ENCODE measurements at places on chromosomes 5 and 9.
A peak's percentile ranks its signal among the peaks of the same experiment; 100 is the strongest.

DNA sequence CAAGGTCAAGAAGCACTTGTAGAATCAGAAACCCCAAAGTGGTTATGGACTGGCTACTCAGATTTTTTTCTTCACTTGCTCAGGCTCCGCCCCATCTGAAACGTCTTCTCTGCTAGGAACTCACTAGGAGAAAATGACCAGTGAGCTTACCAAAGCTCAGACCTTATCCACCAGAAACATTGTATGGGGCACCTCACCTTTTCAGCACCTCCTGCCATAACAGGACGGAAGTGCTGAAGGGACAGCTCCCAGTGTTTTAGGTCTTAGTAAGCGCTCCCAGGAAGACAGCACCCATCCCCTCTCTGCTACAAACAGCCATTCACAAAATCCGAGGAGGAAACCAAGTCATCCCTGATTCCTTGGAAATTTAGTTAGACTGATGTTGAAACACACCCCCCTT lies 1.2 kb upstream of the GABRA1 start:
- peak; percentile 4 for DNase-seq

DNA sequence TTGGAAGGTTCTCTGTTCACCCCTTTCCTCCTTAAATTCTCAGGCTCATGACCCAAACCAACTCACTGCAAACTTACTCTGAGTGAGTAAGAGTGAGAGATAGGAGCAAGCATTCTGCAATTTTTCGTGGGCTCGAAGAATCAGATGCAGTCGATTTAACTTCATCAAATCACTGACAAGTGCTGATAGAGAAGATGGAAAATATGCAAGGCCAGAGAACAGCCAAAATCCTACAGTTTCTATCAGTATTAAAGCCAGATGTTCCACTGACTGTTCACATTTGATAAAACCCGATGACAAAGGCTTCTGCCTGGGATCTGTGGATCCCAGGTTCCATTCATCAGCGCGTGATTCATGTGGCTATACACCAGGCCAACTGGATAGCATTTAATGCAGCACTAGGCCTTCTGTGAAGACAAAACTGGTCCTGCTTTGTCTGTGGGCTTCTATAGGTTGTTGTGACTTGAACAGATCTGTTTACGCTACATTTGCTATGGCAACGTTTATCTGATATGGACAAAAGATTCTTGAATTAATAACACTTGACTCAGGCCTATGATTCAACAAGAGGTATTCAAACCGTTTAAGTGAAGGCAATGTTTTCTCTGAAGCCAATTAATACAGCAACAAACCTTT lies 251.2 kb downstream of the NFIB start:
- no peak for DNase-seq

GRCh38 chr9:134648701-134649530 lies 7.3 kb downstream of the COL5A1 start:
- DNase-seq = no peak

- no peak for DNase-seq
Measured at GRCh38 chr5:68932830-68933434, 160.9 kb upstream of the SLC30A5 start.

GRCh38 chr9:137167747-137168572 lies 1.9 kb downstream of the LRRC26 start:
- DNase-seq = peak; percentile 91

DNA sequence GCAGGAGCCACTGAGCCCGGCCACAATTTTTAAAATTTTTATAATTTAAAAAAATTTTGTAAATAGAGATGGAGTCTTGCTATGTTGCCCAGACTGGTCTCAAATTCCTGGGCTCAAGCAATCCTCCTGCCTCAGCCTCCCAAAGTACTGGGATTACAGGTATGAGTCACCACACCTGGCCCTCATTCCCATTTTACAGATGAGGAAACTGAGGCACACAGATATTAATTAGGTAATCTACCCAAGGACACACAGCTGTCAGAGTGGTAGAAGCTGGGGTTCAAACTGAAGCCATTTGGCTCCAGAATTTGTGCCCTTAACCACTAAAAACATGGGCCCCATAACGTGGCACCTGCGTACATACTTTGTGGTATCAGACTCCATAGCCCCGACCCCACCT lies 7.5 kb downstream of the TRUB2 start:
- no peak for DNase-seq

GRCh38 chr5:97049175-97049574 lies 93.2 kb downstream of the LIX1 start:
- DNase-seq = no peak

- peak; percentile 86 for DNase-seq
Measured at GRCh38 chr5:37735649-37736347, 104.0 kb downstream of the GDNF start.

DNA sequence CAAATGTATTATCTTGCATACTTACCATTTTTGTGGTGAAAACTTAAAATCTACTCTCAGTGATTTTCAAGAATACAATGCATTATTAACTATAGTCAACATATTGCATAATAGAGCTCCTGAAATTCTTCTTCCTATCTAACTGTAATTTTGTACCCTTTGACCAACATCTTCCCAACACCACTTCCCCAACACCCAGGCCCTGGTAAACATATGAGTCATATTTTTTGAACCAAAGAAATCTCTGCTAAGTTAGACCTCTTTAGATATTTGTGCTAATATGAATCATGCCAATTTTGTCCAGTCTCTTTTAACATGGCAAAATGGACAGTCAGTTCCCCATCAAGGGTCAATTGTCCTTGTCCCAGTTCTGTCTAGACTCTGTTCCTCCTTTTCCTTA lies 18.5 kb upstream of the RGS7BP start:
- DNase-seq = no peak

- DNase-seq = no peak
Measured at GRCh38 chr5:157506066-157506590, 46.1 kb downstream of the NIPAL4 start.

GRCh38 chr5:2639425-2639824 lies 112.1 kb downstream of the IRX2 start:
- DNase-seq = no peak

DNA sequence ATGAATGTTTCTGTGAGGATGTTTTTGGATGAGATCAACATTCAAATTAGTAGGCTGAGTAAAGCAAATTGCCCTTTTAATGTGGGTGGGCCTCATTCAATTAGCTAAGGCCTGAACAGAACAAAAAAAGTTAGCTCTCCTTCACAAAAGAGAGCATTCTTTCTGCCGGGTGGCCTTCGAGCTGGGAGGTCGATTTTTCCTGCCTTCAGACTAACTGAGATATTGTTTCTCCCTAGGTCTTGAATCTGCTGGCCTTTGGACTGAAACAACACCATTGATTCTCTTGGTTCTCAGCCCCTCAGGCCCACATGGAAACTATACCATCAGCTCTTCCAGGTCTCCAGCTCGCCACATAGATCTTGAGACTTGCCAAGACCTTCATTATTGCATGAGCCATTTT lies 29.1 kb upstream of the FREM1 start:
- no peak for DNase-seq

DNA sequence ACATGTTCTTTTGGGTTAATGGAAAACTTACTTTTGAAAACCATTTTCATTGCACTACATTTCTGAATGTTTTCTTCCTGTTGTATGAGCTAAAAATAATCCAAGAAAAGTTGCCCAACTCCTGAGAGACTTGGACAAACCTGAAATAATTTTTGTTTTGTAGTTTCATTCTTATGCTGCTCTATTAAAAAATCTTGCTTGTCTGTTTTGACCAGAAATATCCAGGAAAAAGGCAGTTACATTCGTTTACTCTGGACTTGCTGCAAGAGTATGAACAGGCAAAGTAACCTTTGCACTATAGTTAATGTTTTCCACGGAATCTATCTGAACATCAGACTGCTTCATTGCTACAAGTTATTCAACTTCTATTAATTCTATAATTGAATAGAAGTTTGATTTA lies 200.1 kb upstream of the DAB2 start:
- DNase-seq = no peak

DNA sequence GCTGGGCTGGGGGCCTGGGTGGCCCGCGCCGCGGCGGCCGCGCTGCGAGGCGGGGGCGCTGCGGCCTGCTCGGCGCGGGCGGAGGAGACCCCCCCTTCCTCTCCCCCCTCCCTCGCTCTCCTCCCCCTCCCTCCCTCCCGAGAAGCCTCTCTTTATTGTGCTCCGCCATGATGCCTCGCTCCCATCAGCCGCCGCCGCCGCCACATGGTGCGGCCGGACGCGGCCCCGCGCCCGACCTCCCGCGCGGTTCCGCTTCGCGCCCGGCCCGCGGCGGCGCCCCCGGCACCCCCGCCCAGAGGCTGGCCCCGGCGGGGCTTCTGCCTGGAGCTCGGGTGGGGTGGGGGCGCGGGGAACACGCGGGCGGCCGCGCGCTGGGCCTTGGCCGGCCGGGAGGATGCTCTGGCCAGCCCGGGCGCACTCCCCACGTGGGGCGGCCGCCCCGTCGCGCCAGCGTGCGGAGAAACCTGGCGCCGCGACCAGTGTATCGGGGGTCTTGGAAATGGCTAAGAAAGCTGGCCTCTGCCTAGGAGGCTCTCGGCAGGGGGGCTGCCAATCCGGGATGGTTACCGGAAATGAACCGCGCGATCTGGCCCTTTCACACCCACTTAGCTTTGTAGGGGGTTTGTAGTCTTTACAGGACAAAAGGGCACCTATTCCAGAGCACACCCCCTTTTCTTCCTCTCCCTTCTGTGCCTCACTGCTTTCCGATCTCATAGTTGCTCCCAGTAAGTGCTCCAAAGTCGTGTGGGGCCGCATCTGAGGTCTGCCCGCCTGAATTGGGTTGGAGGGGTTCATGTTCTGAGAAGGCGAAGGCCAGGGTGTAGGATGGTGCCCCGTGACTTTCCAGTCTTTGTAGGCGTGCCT lies 1.0 kb downstream of the SET start:
- peak; percentile 74 for DNase-seq

GRCh38 chr5:170289764-170290163 lies 7.8 kb downstream of the LCP2 start:
- no peak for DNase-seq

DNA sequence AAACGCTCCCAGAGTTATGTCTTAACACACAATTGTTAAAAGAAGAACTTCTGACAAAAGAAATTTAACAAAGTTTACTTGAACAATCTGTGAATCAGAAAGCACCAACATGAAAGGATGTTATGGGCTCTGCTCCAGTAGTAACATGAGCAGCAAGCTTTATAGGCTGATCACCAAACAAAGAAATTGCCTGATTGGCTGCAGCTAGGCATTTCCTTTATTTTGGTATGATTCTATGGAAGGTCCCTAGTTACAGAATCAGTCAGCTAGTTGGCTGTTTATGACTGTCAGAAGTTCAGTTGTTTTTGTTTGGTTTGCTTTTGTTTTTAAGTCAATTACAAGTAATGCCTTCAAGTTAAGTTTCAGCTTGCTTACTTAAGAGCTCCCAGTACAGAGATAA lies 102.4 kb upstream of the SMC2 start:
- DNase-seq = no peak

GRCh38 chr9:121075251-121076036 lies 689 bp downstream of the CNTRL start:
- no peak for DNase-seq

All from posterior cingulate gyrus (tissue), 11 donors.